CD4-positive, alpha-beta T cell treated with Interferon gamma for 1 hour (primary cell): ENCODE measurements at places on chromosomes 7 and 10.

GRCh38 chr7:41825927-41826480 is 123.1 kb upstream of the INHBA start:
- DNase-seq, result no peak

- DNase-seq, result no peak
Observed at GRCh38 chr7:128076796-128077271, 45.6 kb upstream of the LRRC4 start.

DNA sequence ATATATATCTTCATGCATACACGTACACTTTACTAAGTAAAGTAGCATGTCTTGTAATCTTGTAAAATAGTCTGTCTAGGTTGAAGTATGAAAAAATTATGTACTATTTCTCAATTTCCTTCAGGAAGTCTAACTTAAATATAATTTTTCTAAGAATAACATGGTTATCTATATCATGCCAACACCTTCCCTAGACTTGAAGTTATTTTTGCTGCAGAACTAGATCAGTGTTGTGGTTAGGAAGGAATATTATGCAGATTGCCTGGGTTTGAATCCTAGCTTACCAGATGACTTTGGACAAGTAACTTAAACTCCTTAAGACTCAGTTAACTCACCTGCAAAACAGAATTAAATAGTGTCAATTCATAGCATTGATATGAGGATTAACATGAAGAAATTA is 142.2 kb upstream of the SEMA3A start:
- no peak for DNase-seq

DNA sequence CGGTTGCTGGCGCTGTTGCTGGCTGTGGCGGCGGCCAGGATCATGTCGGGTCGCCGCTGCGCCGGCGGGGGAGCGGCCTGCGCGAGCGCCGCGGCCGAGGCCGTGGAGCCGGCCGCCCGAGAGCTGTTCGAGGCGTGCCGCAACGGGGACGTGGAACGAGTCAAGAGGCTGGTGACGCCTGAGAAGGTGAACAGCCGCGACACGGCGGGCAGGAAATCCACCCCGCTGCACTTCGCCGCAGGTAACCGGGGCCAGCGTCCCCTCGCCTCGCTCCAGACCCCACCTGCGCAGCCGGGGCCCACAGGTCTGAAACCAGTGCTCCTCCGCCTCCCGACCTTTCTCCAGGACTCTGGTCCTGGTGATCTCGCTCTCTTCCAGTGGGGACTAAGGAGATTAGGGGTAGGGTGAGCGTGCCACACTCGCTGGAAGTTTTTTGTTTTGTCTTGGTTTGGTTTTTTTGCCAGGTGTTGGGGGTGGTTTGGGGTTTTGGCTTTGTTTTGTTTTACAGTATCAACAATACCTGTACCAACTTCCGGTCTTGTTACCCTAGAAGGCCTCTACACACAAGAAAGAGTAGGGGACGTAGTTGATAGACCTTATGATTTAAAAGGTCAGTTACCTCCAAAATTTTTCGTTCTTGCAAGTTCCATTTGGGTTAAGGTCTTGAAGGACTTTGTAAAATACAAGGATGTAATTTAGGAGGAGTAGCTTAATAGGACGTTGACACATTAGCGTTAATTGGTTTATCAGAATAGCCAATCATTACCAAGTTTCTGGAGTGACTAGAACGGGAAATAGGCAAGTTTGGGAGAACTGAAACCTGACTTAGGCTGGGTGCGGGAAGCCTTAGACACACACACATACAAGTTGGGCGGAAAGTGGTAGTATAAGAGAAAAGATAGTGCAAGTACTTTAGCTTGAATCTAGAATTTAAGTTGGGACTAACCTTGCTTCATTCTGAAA is 704 bp downstream of the TNKS2 start:
- peak; percentile 63 for DNase-seq

GRCh38 chr10:107129000-107129399 is 35.5 kb downstream of the SORCS1 start:
- DNase-seq, result no peak

DNA sequence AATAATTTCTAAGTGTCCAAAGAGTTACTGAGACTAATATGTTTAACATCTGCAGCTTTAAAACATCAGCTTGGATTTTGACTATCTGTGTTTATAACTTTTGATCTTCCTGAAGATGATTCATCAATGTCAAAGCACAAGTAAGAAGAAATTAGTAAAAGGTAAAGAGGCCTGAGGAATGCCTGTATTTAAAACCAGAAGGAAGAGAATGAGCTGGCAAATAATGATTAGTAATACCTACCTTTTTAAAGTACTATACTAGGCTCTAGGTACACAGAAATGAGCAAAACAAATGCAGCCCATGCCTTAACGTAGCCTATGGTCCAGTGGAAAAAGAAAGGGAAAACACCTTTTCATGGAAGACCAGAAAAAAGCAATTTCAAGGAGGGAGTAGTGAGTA is 158.0 kb downstream of the KCND2 start:
- DNase-seq, result no peak

GRCh38 chr7:16967300-16967811 is 85.6 kb upstream of the AGR3 start:
- no peak for DNase-seq

GRCh38 chr10:32409741-32410140 is 36.2 kb upstream of the CCDC7 start:
- no peak for DNase-seq

GRCh38 chr10:132564690-132565089 is 27.1 kb downstream of the INPP5A start:
- no peak for DNase-seq

DNA sequence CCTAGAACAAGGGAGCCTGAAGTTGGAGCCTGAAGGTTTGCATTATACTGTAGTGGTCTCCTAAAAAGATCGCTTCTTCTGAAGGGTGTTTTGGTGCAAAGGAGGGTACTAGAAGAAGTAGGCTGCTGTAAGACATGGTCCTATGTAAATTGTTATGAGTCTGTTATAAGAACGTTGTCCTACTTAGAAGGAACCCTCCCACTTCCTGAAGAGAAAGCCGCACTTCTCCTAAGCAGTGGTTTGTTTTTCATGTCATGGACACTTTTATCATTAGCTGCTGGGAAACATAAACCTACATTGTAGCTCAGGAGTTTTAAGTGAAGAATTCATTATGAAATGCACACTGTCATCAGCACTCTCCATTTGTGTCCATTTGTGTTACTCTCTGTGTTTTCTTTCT is 129.1 kb upstream of the ITGB1 start:
- no peak for DNase-seq

DNA sequence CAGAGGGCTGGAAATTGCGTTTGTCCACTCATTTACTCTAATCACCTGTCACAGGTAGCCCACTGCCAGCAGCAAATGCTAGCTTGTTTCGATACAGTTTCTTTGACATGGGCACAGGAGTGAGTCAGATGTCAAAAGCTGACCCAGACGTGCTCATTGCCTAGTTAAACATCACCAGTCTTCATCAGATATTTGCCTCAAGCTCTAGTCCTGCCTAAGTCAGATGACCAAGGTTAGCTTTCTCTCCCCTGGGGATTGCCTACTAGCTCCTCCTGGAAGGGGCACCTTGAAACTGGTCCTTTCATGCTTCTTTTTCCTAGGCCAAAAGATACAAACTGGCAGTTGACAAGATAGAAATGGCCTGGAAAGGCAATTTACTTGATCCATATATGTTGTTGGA is 35.2 kb downstream of the GPAM start:
- DNase-seq, result no peak

GRCh38 chr10:53667063-53667462 is 894.5 kb upstream of the MBL2 start:
- DNase-seq, result no peak

- DNase-seq, result no peak
Observed at GRCh38 chr10:1058017-1058416, 1.8 kb downstream of the WDR37 start.

- no peak for DNase-seq
Observed at GRCh38 chr10:35050568-35050967, 39.6 kb downstream of the CUL2 start.

GRCh38 chr7:31981874-31982390 is 88.3 kb downstream of the PDE1C start:
- DNase-seq, result no peak

GRCh38 chr7:106010331-106010730 is 47.3 kb downstream of the CDHR3 start:
- DNase-seq, result no peak

- no peak for DNase-seq
Observed at GRCh38 chr10:3790858-3791257, 5.8 kb upstream of the KLF6 start.

DNA sequence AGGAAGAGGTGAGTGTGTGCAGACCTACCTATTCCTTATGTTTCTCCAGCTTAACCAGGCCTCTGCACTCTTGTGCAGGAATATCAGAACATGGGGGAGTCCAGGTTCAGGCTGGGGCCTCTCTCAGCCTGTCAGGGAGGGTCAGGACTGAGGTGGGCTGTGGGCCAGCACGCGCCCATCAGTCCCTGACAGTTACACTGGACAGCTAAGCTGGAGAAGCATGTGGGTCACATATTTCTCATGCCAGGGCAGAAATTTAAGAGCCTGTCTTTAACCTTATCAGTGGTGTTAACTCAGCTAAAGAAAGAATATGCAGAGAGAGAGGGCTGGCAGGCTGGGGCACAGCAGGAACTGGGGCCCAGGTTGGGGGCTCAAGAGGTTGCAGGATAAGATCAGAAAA is 8.7 kb upstream of the POLD2 start:
- DNase-seq, result no peak

DNA sequence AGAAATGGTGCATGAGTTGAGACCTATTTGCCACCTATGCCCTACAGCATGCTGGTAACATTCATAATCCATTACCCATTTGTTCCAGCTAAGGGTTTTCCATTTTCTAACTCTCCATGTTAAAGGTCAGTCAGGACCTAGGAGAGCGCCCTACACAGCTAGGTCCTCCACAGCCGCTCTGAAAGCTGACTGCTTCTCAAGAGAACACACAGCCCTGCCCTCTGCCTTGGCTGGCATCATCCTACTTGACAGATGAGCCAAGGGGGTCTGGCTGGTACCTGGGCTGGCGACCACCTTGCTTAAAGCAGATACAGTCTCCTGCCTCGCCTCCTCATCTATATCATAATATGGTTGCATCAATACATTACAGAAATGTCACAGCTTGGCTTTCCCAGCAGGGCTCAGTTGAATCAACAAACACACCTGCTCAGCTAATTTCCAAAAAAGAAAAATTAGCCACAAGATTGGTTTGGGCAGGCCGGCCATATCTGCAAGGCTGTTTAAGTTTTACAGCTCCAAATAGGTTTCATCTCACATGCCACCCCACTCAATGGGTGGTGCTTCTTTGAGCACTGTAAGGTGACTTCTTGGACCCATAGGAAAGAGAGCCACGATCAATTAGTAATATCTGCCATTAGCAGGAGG is 17.3 kb downstream of the TLL2 start:
- DNase-seq, result no peak

GRCh38 chr7:11185179-11185815 is 211.6 kb downstream of the PHF14 start:
- no peak for DNase-seq

DNA sequence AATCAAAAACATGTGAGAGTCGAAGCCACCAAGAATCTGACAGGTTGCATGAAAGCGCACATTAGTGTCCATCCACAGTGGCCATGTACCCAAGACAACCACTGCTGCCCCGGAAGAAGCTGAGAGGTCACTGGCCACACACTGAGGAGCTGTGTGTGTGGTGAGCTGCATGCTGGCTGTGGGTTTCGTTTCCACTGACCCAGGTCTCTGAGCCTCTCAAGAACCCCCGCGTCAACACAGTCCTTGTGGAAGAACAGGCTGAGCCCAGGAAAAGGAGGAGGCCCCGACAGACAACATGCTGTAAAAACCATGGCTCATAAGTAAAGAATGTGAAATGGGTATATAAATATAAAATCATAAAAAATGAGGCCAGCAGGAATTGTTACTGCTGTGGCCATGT is 8.2 kb downstream of the VIPR2 start:
- DNase-seq, result no peak

DNA sequence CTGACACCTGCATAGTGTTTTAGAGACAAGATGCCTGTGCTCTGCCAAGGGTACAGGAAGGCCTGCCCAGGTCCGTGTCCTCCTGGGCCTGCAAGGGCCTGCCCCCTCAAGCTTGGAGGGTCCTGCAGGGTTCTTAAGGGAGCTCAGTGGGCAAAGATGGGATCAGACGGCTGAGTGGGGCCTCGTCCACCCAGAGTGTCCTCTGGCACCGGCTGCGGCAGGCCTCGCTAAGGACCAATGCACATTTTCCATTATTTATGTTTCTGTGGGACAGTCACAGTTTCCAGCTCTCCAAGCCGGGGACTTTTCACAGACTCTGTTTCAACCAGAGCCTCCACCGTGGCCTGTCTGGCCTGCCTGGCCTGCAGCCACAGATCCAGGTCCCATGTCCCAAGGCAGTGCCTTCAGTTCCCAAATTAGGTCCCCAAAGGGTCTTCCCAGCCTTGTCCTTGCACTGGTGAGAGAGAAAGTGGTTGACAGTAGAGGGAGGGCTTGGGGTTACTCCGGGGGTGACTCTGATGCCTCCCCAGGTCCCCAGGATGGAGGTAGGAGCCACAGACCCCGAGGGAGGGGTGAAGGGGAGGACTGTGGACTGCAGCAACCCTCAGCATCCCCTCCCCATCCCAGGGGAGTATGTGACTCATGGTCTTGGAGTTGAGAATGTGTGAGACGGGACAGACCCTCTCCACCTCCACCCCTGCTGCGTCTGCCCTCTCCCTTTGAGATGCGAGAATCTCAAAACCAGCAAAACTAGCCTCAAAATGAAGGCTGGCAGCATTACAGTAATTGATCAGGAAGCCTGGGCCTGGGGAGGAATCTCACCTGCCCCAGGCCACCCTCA is 14.8 kb downstream of the MYL10 start:
- no peak for DNase-seq

DNA sequence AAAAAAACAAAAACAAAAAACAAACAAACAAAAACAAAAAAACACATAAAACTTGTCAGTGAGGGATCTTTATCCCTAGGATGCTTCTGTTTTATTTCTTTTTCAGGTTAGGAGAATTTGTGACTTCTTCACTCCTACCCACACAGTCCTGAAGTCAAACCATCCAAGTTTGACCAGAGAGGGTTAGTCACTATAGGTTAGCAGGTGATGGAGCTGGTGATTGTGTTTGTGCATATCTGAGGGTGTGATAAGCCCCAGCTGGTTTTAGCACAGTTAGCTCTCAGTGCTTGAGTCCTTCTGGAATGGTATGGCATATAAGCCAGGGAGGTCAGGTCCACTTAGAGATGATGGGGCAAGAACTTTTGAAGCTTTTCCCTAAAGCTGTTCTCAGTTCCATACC is 11.8 kb upstream of the IKZF1 start:
- no peak for DNase-seq

GRCh38 chr10:32179836-32180235 is 123.6 kb upstream of the KIF5B start:
- DNase-seq, result no peak

GRCh38 chr7:2508327-2509215 is 11.0 kb upstream of the LFNG start:
- peak; percentile 81 for DNase-seq
